ENCODE measurements at places on chromosomes 11 and 22.
A peak's percentile ranks its signal among the peaks of the same experiment; 100 is the strongest.

DNA sequence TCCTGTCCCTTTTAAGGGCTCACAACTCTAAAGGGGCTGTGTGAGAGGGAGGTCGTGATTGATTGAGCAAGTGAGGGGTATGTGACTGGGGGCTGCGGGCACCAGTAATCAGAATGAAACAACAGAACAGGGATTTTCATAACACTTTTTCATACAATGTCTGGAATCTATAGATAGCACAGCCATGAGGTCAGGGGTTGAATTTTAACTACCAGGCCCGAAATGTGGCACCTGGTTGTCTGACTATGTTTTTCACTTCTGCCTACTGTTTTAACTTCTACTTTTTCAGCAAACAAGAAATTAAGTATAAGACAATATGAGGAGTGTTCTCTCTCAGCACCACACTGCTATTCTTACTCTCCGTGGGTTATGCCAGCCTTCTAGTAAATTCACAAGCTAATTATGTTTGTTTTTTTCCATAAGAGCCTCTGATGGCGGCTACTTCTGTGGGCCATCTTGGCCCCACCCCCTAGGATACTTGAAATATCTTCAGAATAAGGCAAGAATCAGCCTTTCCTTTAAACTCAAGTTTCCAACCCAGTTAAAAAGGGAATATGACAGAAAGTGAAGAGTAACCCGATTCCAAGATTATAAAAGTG is 552.8 kb upstream of the CHORDC1 start:
- no peak for DNase-seq

- DNase-seq: no peak
These were observed 46.1 kb downstream of the CDKN1C start for GRCh38 chr11:2839395-2839943.

GRCh38 chr22:46367707-46368191 is 32.2 kb downstream of the TRMU start:
- peak; percentile 62 for DNase-seq

- no peak for DNase-seq
These were observed 82.8 kb downstream of the FLI1 start for GRCh38 chr11:128776424-128777284.

GRCh38 chr22:20758688-20759087 is 15.2 kb upstream of the SERPIND1 start:
- DNase-seq: no peak

GRCh38 chr11:106399076-106399511 is 321.6 kb downstream of the AASDHPPT start:
- no peak for DNase-seq

DNA sequence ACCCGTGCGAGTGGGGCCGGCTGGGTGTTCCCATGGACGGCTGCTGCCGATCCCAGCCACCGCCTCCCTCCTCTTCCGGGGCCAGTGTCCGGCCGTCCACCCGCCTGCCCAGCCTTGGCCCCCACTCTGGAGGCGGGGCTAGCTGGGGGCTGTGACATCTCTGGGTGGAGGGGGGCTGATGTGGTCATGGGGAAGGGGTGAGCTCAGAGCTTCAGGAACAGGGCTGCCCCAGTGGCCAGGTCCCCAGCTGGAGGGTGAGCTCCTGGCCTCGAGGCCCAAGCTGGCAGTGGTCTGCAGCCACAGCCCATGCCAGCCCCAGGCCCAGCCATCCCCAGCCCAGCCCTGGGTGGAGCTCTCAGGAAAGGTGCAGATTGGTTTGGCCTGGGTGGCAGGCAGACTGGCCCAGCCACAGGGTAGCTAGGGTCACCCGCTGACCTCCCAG is 2.7 kb downstream of the INS start:
- no peak for DNase-seq

DNA sequence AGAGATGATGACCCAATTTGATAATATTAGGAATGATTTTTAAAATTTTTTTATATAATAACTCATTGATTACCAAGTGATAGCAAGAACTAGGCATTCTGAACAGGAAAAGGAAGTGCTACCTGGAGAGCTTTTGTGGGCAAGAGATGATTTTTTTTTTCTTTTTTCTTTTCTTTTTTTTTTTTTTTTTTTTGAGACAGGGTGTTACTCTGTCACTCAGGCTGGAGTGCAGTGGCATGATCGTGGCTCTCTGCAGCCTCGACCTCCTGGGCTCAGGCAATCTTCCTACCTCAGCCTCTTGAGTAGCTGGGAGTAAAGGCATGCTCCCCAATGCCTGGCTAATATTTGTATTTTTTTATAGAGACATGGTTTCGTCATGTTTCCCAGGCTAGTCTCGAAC is 40.4 kb downstream of the TNRC6B start:
- no peak for DNase-seq

DNA sequence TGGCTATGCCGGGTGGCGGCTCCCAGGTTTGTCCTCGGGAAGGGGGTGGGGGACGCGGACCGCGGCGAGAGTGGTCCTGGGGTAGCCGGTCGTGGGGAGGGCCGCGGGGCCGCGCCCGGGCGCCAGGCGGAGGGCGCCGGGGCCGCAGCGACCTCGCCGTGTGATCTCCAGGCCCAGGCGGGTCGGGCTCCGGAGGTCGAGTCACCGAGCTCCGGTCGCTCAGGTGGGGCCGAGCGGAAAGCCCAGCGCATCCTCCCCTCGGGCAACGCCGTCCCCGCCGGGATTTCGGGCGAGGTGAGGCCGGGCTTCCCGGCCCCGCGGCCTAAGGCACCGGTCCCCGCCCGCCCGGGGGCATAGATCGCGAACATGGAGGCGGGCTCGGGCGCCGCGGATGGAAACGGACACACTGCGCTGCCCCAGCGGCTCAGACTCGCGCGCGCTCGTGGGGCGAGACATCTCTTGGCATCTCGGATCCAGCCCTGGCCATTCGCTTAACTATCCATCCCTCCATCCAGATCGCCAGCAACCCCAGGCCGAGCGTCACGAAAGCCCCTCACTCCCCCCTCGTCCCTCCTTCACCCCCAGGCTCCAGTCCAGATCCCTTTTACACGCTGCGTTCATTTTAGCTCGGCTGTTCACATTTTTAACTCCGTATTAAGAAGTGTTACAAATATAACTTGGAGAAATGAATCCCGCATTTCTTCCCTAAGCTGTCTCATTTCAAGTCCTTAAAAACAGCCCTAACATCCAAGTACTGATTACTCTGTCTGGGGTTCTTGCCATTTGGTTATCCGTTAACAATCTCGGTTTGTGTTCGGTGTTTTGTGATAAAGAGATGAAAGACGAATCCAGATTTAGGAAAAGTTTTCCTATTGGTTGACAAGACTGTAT is 460 bp downstream of the ZC3H12C start:
- DNase-seq: no peak

- DNase-seq: no peak
These were observed 135.0 kb downstream of the CRYBB2 start for GRCh38 chr22:25354456-25354855.

DNA sequence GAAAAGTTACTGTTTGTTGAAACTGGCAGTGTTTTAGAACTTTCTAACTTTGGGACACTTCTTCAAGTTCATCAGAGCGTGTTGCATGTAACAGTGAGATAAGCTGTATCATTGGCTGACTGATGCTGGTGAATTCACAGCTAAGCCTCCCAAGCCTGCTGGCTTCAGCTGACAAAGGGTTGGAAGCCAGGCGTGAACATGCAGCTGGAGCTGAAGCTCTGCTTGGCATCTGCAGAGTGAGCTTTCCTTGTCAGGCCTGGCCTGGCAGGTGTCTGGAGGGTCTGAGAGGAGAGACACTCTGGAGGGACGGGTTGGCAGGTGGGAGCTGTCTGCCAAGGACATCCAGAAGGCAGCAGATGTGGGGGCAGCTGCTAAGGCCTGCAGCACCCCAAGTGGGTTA is 1.5 kb downstream of the AMPD3 start:
- no peak for DNase-seq

GRCh38 chr11:128181088-128181480 is 406.3 kb downstream of the ETS1 start:
- no peak for DNase-seq

- no peak for DNase-seq
These were observed 101.0 kb downstream of the USP35 start for GRCh38 chr11:78289552-78290292.

GRCh38 chr11:116403794-116404461 is 368.9 kb downstream of the BUD13 start:
- DNase-seq: peak; percentile 30

- DNase-seq: no peak
These were observed 38.3 kb upstream of the NNMT start for GRCh38 chr11:114257621-114258558.

- DNase-seq: no peak
These were observed 6.6 kb downstream of the RIC8A start for GRCh38 chr11:214083-214482.

DNA sequence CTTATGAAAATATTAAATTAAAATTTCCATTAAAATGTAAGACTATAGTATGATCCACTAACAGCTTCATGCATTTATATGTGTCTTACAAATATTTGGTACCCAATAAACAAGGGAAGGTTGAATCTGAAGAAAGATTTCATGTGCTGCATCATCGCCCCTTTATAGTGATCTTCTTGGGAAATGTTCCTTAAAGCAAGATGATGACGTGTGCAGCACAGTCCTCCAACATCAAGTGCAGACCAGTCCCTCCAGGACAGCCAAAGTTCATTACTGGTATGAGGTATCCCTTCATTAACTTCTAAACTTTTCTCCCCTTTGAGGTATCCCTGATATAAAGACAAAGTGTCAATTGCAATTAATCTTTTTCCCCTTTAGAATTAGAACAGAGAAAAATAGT is 567.0 kb downstream of the METTL15 start:
- DNase-seq: no peak

GRCh38 chr11:11963842-11964773 is 44.3 kb downstream of the DKK3 start:
- no peak for DNase-seq

DNA sequence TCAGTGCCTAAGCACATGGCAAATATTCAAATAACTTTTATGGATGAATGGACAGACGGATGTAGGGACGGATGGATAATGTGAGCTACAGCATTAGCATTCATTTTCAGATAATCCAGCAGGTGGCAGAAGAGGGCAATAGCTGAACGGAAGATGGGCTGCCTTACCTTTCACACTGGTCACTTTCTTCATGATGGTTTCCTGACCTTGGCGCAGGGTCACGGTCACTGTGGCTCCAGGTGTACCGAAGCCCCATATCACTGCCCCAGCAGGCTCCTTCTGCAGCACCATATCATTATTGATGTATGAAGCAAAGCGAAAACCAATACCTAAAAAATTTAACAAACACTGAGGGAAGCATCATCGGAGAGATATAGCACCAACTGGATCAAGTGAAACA is 4.3 kb downstream of the SIAE start:
- DNase-seq: peak; percentile 51
